ENCODE measurements at places on chromosomes 2 and 18.

DNA sequence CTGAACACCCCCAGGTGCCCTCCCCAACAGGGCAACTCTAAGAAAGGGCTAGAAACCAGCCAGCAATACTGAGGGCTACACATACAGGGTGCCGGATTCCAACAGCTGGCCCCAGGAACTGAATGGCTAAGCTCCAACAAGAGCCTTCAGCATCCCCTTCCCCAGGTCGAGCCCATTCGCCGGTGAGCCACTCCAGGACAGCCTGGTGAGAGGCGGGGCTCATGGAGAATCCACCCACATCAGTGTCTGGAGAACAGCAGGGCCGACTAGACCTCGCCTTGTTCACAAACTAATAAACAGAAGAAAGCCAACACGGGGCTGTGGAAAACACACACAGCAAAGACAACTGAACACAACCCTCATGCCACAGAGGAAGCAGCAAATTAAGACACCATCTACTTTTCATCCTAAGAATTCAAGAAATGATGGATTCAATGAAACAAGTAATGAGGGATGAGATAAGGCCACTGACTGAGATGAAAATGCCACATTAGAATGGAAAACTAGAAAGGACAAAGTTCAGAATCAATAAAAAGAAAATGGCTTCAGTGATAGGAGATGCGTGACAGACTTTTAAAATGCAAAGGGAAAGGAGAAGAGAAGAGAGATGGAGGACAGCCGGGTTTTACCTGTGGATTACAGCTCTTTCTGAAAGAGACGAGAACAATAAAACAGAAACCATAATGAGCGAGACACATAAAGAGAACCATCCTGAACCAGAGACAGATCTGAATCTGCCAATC lies 8.2 kb downstream of the PER2 start:
- DNase-seq, result no peak

DNA sequence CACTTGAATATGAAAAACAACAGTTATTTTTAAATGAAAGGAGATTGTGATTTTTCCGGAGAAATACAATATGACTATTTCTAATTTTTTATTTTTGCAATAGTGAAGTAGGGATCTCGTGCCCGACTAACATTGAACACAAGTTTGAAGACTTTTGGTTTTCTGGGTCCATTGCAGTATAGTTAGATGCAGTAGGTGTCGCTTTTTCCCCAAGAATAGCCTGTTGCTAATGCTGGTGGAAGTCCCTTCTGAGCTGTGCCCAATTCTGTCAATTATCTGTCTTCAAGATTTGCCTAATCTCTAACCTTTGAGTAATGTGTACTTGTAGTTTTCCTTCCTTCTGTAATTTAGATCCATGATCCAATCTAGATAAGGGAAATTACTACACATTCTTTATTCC lies 36.5 kb downstream of the SEMA4F start:
- no peak for DNase-seq

DNA sequence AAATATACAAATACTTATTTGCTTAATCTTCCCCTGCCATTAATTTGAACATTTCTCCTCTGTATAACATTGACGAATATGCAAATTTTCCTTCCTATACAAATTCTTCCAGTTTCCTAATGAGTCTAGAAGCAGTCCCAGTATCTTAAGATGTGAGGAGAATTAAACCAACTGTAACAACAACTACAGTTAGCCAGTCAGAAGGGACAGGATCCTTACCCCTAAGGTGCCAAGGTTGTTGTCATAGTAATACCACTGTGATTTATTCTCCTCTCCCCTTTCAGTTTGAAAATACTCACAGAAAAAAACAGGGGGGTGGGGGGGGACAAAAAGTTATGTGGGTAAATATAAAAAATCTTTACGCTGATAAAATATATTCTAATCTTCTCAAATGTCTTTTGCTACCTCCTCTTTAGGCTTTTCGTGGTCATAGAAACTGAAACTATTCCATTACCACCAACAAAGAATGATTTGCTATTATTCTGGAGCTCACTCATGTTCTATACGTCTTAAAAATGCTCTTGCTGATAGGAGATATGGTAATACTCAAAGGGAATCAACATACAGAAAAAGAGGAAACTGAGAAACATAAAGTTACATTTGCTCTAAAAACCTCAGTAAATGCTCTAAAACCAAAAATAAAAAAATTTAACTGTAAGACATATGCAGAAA lies 107.6 kb downstream of the MEMO1 start:
- no peak for DNase-seq

GRCh38 chr18:36711813-36712444 lies 116.9 kb downstream of the TPGS2 start:
- DNase-seq, result no peak

DNA sequence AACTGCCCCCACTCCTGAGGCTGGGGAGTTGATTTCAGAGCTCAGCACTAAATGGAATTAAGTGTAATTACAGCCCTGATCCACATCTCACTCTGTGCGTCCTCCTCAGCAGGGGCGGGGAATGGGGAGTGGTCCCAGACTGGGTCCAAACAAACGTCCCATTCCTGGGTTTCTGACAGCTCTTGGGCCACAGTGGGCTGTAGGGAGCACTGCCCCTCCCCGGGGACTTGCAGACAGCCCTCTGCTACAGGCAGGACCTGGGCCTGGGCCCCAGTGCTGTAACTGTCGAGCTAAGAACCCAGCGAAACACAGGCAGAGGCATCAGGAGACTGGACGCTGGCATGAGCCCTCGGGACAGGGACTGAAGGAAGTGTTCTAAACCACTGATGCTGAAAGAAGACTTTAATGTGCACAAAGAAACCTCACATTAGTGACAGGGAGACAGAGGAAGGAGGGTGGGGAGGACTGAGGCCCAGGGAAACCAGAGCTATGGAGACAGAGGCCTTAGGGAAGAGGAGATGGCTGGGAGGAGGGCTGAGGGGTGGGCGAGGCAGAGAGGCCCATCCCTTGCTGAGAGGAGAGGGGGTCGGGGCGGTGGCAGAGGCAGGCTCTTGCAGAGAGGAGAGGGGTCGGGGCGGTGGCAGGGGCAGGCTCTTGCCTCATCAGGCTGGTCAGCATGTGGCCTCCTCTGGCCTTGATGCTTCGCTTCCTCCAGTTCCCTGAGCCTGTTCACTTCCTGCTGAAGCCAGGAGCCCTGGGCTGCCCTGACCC lies 5.8 kb upstream of the SEMA4C start:
- DNase-seq, result no peak

Data from stimulated activated CD8-positive, alpha-beta memory T cell treated with anti-CD3 and anti-CD28 coated beads, Interleukin-7, amount 100 ng/mL, for 4 hours (primary cell).